Anterior cingulate cortex (tissue), 58 donors: ENCODE measurements at places on chromosomes 4 and X.

DNA sequence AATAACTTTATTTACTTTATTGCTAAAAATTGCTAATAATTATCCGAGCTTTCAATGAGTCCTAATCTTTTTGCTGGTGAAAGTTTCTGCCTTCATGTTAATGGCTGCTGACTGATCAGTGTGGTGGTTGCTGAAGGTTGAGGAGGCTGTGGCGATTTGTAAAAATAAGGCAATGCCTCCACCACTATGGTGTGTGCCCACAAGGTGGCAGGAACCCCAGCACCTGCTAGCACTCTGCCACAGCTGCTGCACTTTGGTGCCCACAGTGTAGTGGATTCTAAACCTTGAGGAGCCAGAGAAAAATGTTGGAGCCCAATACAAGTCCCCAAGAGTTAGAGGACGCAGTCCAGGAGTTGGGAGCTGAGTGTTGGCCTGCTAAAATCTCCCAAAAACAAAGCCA, 1237.1 kb downstream of the PCDH19 start:
- DNase-seq, result no peak

DNA sequence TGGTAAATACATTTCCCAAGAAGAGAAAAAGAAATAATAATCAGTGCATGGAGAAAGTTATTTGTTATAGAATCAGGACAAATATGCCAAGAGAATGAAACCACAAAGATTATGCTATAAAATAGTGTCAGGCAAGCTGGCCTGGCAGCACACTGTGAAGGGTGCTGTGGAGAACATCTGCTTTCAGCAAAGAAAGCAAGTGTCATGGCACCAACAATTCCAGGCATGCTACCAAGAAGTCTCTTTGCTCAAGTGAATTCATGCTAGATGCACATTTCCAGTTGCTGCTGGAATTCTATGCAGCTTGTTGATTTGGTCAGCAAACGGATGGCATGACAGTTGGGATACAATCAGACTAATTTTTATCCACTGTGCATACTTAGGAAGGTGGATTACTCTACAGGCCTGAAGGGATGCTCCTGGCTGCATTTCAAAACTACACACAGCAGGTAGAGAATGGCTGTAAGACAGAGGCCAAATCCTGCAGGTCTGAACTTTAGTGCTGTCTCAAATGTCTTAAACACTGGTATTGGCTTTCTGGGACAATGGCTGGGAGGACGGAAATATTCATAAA, 154.6 kb upstream of the FAT1 start:
- no peak for DNase-seq

- no peak for DNase-seq
Measured at GRCh38 chr4:26420438-26420837, 69.8 kb downstream of the CCKAR start.

DNA sequence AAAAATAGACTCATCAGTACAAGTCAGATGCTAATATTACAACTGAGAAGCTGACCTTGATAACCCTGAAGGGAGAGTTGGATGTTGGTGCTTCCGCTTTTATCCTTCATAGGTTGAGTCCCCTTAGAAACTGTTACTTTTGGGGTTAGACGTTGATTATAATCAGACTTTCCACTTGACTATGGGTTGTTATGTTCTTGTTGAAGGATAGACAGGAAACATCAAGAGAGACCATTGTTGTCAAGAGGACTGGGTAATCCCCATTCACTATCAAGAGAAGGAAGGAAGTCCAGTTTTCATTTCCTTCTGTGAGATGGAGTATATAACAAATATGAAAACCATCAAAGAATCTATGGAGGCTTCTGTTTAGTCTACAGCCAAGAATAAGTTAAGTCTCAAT, 229.9 kb upstream of the AFF2 start:
- DNase-seq, result no peak

DNA sequence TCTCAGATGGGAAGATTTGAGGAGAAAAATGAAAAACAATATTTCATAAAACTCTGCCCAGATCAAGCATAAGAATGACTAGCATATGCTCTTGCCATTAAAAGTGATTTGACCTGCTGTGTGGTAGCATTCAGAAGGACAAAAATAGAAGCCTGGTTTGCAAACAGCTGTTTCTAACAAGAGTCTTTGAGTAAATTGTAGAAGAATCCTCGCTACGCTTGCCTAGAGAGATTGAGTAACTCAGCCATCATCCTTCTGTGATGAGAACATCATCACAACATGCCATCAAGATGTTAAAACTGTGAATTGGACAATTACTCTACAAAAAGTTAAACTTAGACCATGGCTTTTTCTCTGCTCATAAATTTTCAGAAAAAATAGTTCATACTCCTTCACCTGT, 168.9 kb upstream of the PUDP start:
- no peak for DNase-seq

DNA sequence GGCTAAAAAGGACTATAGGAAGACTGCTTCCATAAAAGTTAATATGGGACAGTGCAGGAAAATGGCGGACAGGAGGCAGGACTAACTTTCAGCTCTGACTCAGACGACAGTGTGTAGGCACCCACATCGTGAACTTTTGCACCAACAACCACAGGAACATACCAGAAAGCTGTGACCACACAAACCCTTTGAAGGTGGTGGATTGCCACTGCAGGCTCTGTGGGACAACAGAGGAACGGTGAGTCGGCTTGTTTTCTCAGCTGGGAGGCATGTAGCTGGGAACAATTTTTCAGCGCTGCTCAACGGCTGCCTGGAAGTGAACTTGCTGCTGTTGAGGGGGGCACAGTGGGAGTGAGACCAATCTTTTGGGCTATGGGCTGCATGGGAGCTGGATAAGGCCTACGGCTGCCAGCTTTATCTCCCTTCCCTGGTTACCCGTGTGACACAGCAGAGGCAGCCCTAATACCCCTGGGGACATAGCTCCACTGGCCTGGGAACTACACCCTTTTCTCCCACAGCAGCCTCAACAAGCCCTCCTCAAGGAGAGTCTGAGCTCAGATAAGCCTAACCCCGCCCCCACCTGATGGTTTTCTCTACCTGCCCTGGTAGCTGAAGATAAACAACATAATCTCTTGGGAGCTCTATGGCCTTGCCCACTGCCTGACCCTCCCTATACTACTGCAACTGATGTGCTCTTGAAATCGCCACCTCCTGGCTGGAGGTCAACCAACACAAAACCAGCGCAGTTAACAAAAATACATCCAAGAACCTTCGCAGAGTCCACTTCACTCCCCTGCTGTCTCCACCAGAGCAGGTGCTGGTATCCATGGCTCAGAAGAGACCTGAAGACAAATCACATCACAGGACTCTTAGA, 1537.0 kb downstream of the C4orf33 start:
- no peak for DNase-seq

GRCh38 chr4:70179811-70180210, 15.7 kb upstream of the ODAM start:
- DNase-seq, result no peak

DNA sequence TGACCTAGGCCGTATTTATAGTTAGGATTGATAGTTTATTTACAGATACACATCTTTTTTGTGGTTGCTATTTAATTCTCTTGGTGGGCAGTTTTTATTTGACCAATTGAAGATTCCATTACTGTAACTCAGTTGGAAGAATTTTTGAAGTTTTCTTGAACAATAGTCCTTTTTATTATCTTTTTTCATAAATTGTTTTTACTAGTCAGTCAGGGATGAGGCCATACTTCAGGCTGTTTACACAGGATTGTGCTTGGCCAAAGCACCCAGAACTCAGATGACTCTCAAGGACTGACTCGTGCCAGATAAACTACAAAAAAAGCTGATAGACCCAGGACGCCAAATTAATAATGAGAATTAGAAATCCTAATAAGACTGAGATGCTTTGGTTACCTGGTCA, 7.0 kb downstream of the HERC3 start:
- DNase-seq, result no peak

DNA sequence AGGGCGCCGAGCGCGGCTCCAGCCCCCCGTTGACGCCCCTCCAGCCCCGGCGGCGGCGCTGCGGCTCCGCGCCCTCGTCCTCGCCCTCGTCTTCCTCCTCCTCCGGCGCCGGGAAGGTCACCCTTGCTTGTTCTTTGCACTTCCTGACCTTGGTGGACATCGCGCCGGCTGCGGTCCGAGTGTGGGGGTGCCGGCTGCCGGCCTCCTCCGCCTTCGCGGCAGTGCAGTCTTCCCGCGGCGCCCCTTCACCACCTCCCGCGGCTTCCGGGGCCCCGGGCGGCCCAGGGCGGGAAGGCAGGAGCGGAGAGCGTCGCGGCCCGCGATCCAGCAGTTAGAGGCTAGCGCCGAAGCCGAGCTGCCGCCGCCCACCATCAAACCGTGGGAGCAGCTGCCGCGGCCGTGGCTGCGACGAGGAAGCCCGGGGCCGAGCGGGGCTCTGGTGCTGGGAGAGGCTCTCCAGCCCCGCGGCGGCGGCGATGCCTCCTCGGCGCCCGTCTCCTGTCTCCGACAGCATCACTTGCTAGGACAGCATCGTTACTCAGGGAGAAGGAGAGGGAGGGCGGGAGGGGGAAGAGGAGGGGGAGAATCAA, at the start of gene TRPC3:
TSS of gene TRPC3 (minus strand) at position 540 of the 590 bp plus-strand sequence. CDS start at position 160, 380 bp downstream.
- no peak for DNase-seq

GRCh38 chrX:729583-730409, 99.2 kb downstream of the SHOX start:
- DNase-seq, result no peak

GRCh38 chrX:96771486-96771885, 86.8 kb downstream of the DIAPH2 start:
- no peak for DNase-seq

- DNase-seq, result peak; percentile 3
Measured at GRCh38 chrX:133670383-133670782, 255.1 kb upstream of the GPC4 start.

DNA sequence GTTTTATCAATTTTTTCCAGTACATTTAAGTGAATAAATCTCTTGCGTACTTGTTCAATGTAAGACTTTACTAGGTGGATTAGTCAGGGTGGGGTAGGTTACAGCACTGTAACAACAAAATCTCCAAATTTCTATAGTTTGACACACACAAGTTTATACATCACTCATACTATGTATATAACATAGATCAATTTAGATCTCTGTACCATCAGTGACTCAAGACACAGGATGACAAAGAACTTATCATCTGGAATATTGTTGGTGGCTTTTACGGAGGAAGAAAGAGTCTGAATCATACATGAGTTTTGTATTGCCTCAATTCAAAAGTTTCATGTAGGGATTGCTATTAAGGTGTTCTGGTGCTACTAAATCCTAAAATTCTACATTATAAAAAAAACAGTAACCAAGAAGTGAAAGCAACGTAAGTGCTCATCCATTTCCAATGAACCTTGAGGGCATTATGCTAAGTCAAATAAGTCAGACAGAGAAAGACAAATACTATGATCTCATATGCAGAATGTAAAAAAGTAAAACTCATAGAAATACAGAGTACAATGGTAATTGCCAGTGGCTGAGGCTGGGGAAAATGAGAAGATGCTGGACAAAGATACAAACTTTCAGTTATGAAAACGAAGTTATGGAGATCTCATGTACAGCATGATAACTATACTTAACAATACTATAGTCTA, 98.0 kb upstream of the DKK2 start:
- no peak for DNase-seq

DNA sequence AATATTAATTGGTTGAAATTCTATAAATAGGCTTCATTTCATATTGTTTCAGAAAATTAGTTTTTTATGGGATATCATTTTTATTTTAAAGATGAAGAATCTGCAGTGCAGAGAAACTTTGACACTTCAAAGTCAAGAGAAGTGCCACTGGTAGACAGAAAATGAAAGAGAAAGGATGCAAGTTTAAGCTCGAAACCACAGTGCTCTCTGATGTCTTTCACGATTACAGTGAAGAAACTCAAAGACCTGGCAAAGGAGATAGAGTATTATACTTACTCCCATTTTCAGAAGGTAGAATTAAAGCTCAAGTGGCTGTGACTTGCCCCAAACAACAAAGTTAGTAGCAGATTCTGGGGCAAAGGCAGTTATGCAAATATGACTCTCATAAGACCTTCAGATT, 745.4 kb downstream of the TECRL start:
- no peak for DNase-seq

- no peak for DNase-seq
Measured at GRCh38 chrX:39674490-39675161, 423.1 kb downstream of the BCOR start.

DNA sequence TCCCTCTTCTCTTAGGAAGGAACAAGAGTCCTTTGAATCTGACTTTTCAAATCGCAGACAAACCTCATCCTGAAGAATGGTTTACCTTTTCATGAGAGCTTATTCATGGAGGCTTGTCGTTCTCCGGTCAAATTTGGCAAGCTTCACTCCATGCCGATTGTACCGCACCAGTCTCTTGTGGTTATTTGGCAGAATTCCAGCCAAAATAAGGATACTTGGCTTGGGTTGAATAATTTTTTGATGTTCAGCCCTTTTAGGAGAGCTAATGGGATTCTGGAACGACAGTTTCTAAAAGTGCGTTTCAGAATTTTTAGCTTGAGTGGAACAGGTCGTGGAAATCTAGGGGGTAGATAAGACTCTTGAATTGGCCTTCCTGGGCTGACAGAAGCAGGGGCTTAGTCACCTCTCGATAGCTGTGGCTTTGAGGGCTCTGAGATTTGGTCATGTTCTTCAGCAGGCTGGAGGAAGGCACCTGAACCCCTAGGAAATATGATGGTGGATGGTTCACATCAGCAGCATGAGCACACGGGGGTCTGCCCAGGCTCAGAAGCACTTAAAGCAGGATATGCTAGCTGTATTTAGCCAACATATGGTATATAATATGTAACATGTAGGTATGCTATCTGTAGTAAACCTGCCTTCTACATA, 1.5 kb downstream of the KLHL2 start:
- no peak for DNase-seq

- DNase-seq, result no peak
Measured at GRCh38 chr4:110164251-110164650, 34.2 kb downstream of the ELOVL6 start.

- DNase-seq, result no peak
Measured at GRCh38 chr4:102612824-102613366, 111.7 kb downstream of the NFKB1 start.

GRCh38 chrX:48498374-48498809, 10.4 kb upstream of the PORCN start:
- DNase-seq, result no peak

- DNase-seq, result no peak
Measured at GRCh38 chr4:23368081-23368697, 521.7 kb downstream of the PPARGC1A start.

DNA sequence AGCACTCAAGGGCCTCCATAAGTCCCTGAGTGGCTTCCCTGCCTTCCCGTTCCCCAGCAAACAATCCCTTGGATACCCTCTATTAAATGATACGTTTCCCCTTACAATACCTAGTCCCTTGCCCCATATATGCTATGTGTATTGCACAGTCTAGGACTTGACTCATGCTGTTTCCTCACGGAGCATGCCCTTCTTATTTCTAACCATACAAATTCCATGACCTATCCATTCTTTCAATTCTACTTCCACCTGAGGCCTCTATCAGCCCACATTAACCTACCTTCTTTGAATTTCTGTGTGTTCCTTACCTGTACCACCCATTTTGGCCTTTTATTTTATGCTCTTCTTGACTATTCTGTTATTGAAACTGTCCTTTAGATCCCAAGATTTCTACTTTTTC, 2.9 kb upstream of the PGRMC2 start:
- no peak for DNase-seq

DNA sequence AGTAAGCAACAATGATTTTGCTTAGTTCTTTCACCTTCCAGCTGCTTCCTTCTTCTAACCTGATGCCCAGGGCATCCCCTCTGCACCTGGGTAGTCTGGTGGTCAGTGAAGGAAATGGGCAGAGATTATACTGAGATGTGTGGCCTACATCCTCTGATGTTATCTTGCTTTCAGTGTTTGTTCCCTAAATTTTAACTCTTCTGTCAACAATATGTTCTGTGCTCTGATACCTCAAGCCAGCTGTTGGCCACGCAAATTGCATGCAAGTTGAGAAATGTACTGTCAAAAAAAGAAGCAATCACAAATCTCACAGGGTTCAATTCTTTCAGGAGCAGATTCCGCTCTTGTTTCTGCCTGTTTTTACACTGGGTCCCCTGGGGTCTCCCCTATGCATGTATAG, 73.8 kb downstream of the FBXW7 start:
- DNase-seq, result no peak
